Germinal center (tissue), 1 donor: ENCODE measurements at places on chromosomes 4 and X.

DNA sequence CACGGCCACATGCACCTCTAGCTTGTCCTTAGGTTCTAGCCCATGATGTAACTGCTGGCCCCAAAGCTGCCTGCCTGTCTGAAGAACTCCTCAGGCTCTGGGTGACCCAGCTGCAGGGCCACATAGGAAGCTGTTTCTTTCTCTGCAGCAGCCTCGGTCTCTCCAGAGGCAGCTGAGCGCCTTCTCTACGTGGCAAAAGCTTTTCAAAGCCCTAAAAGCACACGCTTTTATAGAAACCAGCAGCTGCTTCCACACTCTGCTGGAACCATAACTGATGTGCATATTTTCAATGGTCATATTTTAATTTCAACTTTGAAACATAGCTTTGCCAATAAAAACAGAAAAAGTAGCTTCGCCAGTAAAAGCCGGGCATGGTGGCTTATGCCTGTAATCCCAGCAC is 37.4 kb downstream of the FAM53A start:
- no peak for DNase-seq

GRCh38 chr4:78019414-78019813 is 37.7 kb upstream of the FRAS1 start:
- DNase-seq, result no peak

- no peak for DNase-seq
These were observed 9.4 kb upstream of the TMSB15C start for GRCh38 chrX:104085477-104085876.

- no peak for DNase-seq
These were observed 318.0 kb downstream of the FBXW7 start for GRCh38 chr4:152217896-152218295.

DNA sequence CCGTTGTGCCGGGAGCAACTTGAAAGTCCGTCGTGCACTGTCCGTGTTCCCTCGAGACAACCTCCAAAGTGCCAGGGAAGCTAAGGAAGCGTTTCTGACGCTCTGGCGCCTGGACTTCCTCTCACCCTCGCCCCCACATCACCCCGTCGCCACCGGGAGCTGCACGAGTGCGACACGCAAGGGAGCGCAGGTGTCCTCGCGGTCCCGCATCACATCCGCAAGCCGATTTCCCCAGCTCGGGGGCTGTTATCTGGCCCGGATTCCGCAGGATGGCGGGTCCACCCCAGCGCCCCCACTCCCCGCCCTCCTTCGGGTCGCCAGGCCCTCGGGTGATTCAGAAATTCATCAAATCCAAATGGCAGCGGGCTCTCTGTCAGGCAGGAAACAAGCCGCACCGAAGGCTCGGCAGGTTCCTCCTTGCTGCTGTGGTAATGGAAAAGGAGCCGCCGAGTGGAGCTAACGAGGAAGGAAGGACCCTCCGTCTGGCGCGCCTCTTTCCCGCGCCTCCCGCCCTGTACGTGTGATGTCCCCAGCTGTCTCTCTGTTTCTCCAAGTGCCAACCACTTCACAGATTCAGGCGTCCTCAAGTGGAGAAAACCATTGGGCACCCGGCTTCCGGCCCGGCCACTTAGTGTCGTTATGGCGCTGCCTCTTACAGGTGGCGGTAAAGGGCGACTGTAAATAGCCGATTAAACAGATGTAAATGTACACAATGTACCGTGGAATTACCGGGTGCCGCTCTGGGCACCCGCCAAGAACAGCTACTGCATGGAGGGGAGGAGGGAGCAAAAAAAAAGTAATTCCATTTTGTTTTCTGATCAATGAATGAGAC is 921 bp upstream of the SETD7 start:
- DNase-seq, result peak; percentile 75

DNA sequence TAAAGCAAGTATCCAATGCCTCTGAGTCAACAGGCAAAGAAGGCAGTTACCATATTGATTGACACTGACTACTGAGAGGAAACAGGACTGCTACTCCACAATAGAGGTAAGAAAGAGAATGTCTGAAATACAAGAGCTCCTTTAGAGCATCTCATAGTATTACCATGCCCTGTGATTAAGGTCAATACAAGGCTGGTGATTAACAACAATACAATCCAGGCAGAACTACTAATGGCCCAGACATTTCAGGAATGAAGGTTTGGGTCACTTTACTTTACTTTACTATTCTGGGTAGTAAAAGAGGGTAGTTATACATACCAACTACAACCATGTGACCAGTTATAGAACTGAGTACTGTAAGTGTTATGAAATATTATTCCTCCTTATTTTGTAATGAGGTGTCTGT is 44.5 kb downstream of the BRWD3 start:
- DNase-seq, result no peak

DNA sequence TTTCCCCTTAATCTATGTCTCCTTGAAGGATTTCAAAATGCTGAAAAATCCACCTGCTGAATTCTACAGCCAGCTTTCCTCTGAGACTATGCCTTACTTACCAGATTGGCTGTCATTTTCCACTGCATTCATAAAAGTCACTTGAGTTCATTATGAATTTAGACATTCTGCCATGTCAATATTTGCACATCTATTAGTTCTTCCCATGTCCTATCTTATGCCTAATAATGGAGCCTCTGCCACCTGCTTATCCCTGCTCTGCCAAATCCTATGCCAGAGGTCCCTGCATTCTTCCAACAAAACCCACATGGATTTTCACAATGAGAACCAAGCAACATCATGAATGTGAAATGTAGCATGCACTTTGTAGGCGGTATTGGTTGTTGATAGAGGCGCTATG is 42.6 kb downstream of the GASK1B start:
- no peak for DNase-seq

- DNase-seq, result peak; percentile 32
These were observed 83.9 kb downstream of the POLA1 start for GRCh38 chrX:24777660-24778059.

GRCh38 chr4:24477919-24478318 is 106.4 kb downstream of the DHX15 start:
- DNase-seq, result no peak

- DNase-seq, result no peak
These were observed 67.9 kb downstream of the METTL14 start for GRCh38 chr4:118753096-118753495.

DNA sequence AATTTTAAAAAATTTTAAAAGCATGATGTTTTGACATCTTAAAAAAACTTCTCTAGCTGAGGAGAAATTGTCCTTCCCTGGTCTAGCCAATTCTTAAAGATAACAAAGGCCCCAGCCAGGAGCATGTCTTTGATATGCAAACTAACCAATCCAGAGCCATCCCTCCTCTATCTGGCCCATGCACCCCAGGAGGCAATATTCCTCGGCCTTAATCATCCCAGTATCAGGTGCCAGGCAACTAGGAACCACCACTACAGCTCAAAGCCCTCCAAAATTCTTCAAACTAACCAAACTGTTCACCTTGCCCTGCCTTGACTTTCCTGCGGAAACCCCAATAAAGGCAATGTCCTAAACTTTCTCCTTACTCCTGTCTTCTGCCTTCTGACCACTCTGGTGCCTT is 97.8 kb upstream of the USP9X start:
- no peak for DNase-seq

- no peak for DNase-seq
These were observed 3.4 kb upstream of the PNMA5 start for GRCh38 chrX:152997337-152997736.

DNA sequence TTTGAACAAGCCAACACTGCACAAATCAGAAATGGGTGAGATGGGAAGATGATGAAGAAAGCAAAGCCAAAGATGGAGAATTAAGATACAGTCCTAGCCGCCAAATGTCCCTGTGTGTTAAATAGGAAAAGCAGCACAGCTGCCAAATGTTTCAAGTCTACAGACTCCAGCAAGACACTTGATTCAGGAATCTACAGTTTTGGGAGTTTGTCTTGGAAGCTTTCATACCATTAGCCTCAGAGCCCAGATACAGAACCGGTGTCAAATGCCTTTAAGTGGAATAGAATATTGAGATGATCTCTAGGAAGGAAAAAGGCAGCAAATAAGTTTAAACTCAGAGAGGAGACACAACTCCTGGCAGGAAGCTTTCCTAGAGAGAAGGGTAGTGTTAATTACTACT is 30.3 kb downstream of the OPHN1 start:
- DNase-seq, result no peak

- DNase-seq, result no peak
These were observed 487.7 kb upstream of the INTU start for GRCh38 chr4:127145006-127145540.

DNA sequence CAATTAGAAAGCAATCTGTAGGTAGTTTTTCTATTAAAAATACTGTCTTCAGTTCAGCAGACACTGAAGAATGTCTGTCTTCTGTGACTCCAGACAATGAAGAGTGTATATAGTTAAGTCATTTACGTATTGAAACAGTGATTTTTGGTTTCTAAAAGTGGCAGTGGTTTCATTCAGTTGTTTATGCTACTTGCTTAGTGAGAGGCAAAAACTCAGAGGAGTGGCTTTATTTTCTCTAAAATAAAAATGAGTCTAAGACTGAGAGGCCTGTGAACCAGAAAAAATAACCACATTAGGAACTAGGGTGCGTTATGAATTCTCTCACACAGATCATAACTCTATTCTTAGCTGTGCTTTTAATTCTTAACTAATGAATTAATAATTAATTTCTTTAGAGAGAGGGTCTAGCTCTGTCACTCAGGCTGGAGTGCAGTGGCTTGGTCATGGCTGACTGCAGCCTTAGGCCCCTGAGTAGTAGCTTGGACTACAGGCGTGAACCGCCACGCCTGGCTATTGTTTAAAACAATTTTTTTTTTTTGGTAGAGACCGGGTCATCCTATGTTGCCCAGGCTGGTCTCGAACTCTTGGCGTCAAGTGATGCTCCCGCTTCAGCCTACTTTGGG is 31.4 kb downstream of the FREM3 start:
- no peak for DNase-seq
